Activated naive CD4-positive, alpha-beta T cell (primary cell): ENCODE measurements at places on chromosomes 16 and 17.

- no peak for DNase-seq
Measured at GRCh38 chr17:81405411-81405872, 10.2 kb downstream of the BAHCC1 start.

- no peak for DNase-seq
Measured at GRCh38 chr17:31508288-31509094, 117.0 kb downstream of the RAB11FIP4 start.

DNA sequence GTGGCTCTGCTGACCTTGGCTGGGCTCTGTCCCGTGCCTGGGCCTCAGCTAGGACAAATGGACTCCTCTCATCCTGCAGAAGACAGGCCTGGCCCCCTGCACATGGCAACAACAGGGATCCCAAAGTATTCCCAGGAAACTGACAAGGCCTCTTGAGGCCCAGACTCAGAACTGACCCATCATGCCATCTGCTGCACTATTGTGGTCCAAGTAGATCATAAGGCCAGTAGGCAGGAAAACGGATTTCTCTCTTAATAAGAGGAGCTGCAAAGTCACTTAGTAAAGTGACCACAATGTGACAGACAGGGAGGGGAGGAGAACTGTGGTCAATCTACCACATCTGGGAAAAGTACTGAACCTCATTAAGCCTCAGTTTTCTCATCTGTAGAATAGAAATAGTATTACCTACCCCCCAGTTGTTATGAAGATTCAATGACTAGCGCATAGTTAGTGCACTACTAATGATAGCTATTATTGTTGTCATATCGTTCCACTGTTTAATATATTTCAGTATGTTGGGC is 62.1 kb upstream of the TNRC6A start:
- DNase-seq, result no peak

DNA sequence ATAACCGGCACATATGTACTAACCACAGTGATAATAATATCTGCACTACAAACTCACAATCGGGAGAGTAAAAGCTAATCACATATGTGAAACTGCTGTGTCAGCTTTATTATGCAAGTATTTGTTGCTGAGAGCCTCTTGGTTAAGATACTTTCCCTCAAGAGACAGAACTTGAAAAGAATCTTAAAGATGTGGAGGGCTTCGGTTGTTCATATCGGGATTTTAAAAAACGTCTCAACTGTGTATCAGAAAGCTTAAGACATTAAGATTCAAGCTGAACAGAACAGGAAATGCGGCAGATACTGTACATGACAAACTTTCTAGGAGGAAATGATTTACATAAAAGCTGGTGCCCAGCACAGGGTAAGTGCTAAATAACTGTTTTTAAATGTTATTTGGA is 27.5 kb upstream of the HLF start:
- no peak for DNase-seq

DNA sequence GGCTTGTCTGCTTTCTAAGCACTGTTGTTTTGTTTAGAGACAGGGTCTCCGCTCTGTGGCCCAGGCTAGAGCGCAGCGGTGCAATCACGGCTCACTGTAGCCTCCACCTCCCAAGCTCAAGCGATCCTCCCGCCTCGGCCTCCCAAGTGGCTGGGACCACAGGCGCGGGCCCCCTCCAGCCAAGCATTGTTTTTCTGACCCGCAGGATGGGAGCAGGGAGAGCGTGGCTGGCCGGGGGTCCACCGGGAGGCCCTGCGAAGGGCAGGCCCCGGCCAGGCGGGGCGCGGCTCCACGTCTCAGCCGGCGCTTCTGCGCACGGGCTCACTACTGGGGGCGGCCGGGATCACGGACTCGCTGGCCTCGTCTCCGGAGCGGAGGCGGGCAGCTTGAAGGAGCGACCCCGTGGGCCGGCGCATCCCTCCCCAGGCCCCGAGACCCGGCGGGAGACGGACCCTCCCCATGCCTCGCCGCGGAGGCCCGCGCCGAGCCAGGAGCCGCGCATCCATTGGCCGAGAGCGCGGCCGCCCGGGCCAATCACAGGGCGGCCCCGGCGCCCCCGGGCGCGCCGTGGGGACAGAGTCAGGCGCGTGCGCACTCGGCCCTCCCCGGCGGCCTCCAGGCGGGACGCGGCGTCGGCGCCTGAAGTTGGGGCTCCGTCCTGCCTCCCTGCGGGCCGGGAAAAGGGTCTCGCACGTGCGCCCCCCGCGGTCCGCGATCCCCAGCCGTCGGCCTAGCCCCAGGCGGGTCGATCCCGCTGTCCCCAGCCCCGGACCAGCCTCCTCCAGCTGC is 24.9 kb downstream of the ACTG1 start:
- DNase-seq, result peak; percentile 57

DNA sequence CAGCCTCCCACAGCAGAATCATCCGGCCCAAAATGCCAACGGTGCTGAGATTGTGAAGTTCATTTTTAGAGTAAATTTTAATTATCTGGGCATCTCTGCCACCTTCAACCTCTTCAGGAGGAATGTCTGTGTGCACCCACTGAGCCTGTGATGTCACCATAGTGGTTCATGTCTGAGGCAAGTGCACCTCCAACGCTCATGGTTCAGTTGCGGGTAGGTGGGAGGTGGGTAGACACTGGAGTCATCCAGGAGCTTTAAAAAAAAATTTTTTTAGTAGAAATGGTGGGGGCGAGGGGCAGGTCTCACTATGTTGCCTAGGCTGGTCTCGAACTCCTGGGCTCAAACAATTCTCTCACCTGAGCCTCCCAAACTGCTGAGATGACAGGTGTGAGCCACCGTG is 1.9 kb downstream of the FLYWCH1 start:
- DNase-seq, result no peak

DNA sequence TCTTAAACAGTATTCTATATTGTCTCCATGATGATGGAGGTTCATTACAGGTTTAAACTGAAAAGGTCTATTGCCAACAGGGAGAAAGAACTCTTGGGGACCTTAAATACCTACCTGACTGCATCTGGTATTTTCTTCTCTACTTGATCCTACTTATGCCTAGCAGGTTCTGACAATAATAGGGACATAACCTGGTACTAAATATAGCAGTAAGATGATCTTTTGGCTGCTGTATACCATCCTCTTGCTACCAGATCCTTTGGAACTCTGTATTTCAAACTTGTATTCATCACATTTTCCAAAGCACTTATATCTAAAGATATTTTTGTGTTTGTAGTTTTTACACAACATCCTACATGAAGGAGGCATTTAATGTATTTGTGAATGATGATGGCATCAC is 146.5 kb upstream of the CORO6 start:
- DNase-seq, result no peak

GRCh38 chr16:12646490-12647274 is 157.0 kb downstream of the CPPED1 start:
- DNase-seq, result no peak
